ENCODE measurements at places on chromosomes 7 and 10.

GRCh38 chr7:38282081-38282480 lies 8.6 kb upstream of the TARP start:
- no peak for DNase-seq

- no peak for DNase-seq
Observed at GRCh38 chr7:1957471-1958225, 275.1 kb downstream of the MAD1L1 start.

DNA sequence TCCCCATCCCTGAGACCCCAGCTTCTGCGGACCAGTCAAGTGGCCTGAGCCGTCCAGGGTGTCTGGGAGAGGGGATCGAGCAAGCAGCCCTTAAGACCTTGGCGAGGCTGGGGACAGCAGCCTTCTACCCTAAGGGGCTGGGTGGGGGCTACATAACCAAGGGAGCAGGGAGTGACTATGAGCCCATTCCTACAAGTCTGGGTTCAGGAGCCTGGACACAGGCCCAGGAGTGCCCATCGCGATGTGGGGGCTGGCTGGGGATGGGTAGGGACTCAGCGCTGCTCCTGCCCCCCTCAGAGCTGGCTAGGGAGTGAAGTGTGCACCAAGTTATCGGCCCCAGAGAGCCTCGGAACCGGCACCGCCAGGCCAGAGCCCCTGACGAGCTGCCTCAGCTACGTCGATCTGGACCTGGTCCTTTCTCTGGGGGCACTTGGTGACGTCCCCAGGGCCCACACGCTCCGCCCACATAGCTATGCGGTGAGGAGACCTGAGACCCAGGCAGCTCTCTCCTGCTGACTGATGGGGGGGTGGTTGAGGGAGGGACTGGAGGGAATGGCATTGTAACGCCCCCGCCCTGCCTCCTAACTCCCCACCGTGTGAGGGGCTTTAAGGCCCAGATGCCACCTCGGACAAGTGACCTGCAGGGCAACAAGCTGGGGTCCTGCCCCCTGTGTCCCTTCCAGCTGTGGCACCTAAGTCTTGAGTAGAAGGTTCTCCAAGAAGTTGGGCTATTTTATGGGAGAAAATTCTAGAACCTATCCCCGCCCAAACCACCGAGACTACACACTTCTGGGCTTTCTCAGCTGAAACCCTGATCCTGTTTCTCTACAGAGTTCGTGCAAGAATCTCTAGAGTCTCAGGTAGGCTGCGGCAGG lies 2.5 kb downstream of the SAP25 start:
- DNase-seq = peak; percentile 71

GRCh38 chr7:98944386-98944785 lies 66.1 kb downstream of the TRRAP start:
- DNase-seq = no peak

DNA sequence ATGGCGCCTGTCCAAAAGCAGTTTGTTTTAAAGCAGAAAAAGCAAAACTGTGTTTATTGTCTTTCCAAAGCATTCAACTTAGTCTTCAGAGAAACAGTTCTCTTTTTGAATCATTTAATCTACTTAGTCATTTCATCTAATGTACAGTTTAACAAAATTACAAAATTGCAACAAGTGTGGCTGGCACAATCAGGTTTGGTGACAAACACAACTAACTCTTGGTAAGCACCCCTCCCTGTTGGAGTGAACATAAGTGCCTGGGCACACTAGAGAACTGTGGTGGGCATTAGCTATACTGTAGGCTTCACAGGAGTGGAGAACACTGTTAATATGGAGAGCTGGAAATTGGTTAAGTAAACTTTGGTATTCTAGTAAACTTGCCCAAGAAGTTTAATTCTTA lies 6.9 kb downstream of the CREM start:
- no peak for DNase-seq

DNA sequence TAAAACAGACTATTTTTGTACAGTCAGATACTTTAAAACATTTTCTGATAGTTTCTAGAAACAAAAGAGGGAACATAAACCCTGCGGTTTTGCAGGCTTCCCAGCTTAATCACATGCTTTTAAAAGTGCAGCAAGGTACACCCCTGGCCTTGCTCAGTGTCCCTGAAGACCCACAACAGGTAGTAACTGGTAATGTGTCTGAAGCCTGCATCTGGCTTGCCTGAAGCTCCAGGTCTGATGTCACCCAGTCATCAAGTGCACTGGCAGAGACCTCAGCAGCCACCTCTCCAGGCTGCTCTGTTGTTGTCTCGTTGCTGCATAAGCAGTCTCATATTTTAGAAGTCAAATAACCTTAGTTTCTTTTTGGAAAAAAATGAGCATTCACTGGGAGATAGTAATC lies 376.1 kb upstream of the MTPN start:
- DNase-seq = no peak

DNA sequence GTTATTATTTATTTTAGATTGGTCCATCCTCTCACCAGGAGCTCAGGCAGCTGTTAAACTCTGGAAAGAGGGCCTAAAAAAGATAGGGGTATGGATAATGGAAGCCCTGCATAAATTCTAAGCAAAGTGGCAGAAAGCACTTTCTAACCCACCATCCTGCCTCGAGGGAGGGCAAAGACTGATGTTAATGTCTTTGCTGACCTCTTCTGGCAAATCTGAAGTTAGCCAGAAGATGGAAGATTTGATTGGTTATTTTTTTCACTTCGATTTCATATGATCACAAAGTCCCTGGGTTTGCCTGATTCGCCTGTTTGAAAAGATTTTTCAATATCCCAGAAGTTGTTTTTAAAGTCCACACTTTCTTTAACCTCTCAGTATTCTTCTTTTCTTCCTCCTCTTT lies 24.8 kb downstream of the OR9A2 start:
- no peak for DNase-seq

- DNase-seq = no peak
Observed at GRCh38 chr10:100882671-100883311, 30.0 kb upstream of the SLF2 start.

DNA sequence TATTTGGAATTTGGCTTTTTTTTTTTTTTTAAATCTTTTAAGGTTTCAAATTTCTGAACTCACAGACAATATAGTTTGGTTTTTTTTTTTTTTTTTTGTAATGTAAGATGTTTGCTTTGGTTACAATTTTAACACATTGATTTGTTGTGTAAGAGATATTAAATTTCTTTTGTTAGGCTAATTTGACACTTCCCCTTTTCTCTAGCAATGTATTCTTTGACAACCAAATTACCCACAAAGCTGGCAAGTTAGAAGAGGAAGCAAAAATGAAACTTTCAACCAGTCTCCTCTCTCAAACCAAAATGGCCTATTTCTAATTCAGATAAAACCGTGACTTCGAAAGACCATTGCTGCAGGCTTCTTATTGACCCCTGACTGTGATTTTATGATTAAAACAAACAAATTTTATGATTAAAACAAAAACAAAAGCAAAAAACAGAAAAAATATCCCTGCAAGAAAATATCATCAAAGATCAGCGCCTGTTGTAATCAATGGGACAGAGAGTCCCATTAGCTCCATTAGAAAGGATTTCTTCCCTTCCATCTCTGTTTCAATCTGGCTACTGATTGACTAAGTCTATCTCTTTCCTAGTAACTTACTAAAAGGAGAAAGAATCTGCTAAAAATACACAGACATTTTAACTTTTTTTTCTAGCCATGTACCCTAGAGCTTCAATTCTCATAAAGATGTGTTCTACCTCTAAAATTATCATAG lies 489.2 kb downstream of the MDFIC start:
- no peak for DNase-seq

DNA sequence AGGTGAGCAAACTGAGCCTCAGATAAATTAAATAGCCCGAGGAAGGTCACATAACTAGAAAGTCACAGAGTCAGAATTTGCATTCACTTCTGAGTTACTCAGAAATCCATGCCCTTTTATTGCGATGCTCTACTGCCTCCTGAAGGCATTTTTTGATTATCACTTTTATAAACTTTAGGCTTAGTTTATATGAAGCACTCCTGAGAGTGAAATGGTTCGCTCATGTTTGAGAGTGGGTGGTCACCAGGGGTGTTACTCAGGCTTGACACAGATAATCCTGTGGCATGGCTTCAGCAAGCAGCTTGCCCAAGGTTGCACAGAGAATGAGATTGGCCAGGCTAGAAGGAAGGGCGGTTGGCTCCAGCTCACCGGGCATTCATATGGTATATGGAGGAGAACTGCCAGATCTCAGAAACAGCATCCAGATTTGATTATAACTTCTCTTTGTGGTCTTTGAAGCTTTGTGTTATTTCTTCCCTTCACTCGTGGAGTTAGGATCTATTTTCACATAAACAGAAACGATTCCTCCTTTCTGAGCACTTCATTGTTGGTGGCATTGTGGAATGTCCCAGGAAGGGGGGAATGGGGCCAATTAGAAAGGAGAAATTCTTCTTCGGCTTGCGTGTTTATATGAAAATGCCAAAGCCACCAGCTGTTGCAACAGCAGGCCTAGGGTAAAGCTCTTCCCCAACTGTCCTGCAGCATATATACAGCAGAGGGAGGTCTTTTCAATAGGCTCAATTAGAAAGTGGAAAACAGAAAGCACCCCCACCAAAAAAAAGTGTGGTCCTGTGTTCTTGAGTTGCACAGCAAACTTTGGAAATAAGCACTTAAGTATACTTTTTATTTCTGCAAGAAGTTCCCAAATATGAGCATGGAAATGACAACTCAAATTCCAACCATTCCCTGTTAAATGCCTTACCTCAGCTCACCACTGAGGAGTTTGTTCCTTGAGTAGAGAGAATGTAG lies 628.8 kb downstream of the SUGCT start:
- no peak for DNase-seq

GRCh38 chr7:2598154-2598823 lies 33.5 kb upstream of the TTYH3 start:
- no peak for DNase-seq

DNA sequence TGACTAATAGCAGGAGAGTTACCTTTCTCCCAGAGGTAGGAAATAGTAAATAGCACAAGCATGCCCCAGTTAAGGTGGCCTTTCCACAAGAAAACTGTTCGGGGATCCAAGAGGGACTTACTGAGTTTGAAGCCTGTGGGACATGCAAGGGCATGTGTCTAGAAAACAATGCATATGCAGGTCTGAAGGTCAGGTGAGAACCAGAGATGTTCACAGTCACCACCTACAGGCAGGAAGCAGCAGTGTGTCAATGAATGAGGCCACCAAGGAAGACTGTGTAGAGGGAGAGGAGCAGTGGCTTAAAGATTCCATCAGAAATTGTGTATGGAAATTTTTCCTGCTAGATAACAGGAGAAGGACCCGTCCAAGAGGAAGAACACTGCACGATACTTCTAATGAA lies 66.0 kb downstream of the CALD1 start:
- no peak for DNase-seq

- DNase-seq = no peak
Observed at GRCh38 chr7:114889646-114890285, 32.1 kb upstream of the MDFIC start.

Data from posterior vena cava (tissue), 2 donors.